ENCODE measurements at places on chromosomes 7 and 10.

- no peak for DNase-seq
Observed at GRCh38 chr7:73438547-73439409, 5.2 kb downstream of the FZD9 start.

DNA sequence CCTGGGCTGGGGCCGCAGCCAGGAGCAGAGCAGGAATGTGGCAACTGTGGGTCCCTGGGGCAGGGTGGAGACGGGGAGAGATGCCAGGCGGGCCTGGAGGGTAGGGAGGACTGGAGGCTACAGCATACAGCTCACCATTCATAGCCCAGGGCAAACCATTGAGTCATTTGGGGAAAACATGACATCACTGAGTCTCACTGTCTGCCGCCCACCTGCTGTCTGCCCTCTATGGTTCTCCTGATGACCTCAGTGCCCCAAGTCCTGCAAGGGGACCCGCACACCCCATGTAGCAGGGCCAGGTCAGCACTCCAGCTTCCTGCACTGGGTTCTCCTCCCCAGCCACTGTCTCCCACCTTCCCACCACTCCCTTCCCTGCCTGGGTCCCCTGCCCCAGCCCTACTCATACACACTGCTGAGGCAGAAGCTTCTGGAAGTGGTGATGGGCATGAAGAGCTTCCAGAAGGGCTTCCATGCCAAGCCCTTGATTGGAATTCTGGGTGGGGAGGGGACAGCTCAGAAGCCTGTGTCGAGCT lies 10.4 kb downstream of the CHST3 start:
- DNase-seq: peak; percentile 64

GRCh38 chr10:31739146-31739545 lies 189.5 kb downstream of the ARHGAP12 start:
- DNase-seq: no peak

GRCh38 chr10:47286591-47287315 lies 13.2 kb upstream of the GDF10 start:
- no peak for DNase-seq

- DNase-seq: no peak
Observed at GRCh38 chr7:157339777-157340677, 3.2 kb downstream of the DNAJB6 start.

DNA sequence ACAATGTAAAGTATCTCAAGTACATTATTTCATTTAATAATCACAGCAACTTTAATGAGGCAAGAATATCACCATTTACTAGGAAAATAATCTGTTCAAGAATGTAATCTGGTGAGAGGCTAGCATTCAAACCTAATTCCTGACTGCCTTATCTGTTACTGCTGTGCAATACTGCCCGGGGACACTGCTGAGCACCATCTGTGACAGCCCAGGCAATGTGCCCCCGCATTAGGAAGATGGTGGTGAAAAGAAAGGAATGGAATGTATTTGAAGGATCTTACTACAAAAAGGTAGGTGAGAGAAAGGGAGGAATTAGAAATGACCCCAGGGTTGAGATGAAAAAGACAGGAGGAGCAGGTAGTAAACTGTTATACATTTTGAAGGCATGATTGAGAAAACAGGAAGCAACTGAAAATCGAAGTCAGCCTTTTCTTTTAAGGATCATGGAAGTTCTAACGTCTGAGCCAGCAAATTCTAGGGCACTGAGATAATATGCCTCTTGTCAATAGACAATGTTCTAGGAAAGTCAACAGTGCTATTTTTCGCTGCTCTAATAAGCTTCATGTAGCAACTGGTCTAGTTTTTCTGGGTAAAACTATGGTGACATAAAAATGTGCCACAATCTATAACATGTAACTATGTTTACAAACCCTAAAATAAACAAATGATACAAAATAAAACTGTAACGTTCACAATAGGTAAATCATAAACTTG lies 90.4 kb downstream of the ETV1 start:
- DNase-seq: no peak

DNA sequence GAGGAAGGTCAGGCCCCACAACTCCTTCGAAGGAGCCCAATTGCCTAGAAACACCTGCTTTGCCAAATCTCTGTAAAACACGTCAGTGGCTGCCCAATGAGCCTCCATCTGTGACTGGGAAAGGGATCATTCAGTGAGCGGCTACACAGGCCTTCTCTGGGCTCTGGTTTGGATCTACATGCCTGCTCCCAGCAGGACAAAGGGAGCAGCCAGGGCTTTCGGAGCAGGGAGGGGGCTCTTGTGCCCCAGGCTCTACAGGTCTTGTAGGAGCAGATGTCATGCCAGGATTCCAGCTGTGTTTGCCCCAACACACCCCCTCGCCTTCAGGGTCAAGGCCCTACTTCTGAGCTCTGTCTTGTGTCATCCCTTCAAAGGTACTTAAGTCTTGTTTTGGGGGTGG lies 73.5 kb downstream of the CLEC2L start:
- no peak for DNase-seq

All from aorta (tissue), 5 donors.